ENCODE measurements at places on chromosomes 12 and 14. TPM values are rescaled to one million over a fixed set of nuclear protein-coding genes. Genes with fewer than 3 reads are reported as not detected.

DNA sequence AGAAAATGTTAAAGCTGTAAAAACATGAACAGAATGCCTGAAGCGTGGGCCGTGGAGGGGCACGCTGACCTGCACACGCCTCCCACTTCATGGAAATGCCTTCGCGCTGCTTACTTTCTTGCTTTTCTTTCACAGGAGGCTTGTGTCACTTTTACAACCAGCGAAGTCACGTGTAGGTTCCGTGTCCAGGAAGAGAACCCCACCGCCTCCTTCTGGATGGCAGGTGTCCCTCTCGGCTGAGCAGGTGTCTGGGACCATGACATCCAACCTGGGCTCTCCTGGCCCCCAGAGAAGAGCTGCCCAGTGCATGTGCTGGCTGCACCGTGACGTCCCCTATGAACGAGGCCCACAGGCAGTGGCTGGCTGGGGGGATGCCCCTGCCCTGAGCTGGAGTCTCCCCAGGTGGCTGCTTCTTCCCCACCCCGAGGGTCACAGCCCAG is 345.0 kb upstream of the SFSWAP start:
- no peak for DNase-seq

- DNase-seq: no peak
Observed at GRCh38 chr12:73629893-73630831, 907.5 kb upstream of the ATXN7L3B start.

Gene RNF212B
- total RNA-seq: 0.20 TPM

DNA sequence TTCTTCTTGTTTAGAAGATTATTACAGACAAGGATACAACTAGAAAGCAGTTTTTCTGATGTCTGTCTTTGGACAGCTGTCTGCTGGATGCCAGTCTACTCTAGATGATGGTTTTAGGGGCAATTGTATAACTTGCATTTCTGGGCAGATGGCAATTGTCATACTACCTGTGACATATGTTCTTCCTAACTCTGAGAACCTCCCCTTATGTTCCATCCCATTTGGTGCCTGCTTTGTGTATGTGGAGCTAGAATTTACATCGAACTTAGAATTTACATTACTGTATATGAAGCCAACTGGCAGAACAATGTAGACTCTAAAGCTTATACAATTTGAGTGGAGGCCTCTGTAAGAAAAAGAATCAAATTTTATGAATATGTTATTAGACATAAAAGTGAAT is 430.2 kb upstream of the SEL1L start:
- no peak for DNase-seq

GRCh38 chr14:81766321-81766915 is 232.8 kb upstream of the SEL1L start:
- no peak for DNase-seq

DNA sequence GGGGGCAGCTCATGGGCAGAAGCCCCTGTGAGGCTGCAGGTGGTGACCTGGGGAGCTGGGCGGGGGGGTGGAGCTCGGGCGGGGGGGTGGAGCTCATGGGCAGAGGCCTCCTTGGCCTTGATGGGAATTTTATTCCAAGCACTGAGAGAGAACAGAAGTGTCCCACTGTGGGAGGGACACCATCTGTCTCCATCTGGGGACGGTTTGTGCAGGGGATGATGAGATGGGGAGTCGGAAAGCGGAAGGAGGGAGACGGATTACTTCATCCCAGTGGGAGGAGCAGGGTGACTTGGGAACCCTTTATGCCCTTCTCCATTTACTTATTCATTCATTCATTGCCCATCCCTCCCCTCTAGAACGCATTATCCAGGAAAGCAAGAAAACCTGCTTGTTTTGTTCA is 304.7 kb downstream of the ADGRD1 start:
- DNase-seq: no peak

Gene PIK3C2G
- 38.8 TPM for total RNA-seq

GRCh38 chr12:53653595-53653994 is 22.3 kb downstream of the ATP5MC2 start:
- DNase-seq: no peak

DNA sequence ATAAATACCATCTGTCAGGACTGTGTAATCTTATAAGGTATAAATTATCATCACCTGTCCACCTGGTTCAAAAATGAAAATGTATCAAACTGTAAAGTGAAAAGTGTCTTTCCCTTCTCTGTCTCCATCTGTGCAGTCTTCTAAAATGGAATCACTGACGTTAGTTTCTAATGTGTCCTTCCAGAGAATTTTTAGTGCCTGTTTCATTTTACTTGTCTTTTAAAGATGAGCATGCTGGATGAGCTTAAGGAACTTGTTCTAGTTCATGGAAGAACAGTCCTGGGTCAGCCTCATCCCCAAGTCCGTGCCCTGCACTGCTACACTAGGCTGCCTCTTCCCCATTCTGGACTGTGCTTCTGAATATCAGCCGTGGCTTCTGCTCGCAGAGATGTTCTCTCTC is 5.4 kb upstream of the NT5DC3 start:
- no peak for DNase-seq

DNA sequence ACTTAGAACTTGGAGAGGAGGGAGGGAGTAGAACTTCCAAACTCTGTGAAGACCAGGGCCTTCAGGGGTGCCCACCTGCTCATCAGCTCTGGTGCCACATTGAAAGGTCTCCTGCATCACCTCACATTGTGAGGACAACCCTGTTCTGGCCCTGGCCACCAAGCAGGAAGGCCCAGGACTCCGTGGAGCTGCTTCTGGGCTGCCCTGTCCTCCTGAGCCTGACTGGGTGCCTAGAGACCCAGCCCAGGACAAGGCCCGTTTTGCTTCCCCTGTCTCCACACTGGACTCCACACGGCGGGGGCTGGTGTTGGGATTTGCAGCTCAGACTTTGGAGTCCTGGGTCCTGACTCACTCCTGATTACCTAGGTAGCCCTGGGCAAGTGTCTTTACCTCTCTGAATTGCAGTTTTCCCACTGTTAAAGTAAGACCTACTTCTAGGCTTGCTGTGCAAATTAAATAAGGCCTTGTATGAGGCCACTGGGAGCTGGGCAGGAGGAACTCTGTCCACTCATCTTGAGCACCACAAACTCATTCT is 12.5 kb upstream of the KRT82 start:
- no peak for DNase-seq

DNA sequence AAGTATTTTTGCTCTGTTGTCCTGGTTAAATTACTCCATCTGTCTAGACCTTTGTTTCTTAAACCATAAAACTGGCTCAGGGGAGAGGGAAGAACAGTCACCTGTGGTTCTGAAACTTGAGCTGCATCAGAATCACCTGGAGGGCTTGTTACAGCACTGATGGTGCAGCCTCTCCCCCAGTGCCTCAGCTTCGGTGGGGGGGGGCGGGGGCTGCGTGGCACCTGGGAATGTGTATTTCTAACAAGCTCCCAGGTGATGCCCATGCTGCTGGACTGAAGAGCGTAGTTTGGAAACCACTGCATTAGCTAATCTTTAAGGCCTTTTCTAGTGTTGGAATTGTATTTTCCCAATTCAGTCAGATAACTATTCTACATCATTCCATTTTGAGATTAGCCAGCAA is 42.7 kb downstream of the GPHB5 start:
- no peak for DNase-seq

GRCh38 chr12:82971584-82971983 is 284.9 kb downstream of the TMTC2 start:
- no peak for DNase-seq

GRCh38 chr12:11592484-11592883 is 57.0 kb upstream of the ETV6 start:
- DNase-seq: no peak

GRCh38 chr12:103833891-103834290 is 7.1 kb downstream of the NT5DC3 start:
- DNase-seq: no peak

DNA sequence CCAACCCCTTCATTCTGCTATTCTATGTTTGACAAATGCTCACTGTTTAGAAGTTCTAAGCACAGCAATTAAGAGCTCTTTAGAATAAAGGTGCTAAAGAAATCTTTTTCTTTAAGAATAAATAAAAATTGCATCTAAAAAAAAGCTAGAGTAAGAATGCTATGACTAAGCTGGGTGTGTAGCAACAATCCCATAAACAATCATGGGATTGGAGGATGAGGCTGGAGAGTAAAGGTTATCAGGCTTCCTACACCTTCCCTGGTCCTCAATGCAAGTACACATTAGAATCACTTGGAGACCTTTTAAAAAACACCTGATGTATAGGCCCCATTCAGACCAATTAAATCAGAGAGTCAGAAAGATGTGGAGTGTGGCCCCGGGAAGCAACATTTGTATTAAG is 88.3 kb downstream of the CIT start:
- DNase-seq: no peak

Gene CCDC177
- not detected for total RNA-seq

DNA sequence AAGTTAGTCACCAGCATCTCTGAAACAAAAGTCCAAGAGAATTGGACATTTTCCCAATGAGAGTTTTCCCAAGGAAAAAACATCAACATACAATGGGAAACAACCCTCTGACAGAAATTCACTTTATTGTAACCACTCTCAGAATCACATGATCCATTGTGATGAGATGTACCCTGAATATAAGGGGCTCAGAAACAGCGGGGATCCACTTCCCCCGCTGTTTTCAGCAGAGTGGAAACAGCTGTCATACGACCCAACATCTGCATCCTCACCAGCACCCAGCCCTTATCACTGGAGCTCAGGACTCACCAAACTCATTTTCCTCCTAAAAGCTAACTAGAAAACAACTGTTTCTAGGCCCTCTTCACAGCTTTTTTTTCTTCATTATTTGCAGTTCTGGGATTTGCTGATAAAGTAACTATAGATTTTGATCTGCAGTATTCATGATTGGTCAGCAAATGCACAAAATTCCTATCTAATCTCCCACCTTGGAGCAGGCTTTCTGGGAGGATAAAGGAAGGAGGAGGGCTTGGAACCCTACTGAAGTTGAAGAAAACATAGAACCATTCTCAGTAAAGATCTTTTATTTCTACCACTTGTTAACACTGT is 31.3 kb downstream of the CORO1C start:
- no peak for DNase-seq

Gene HCAR3
- total RNA-seq: not detected

- no peak for DNase-seq
Observed at GRCh38 chr12:93292731-93293566, 84.8 kb upstream of the NUDT4 start.

Gene EIF5
- total RNA-seq: 265 TPM

GRCh38 chr14:101224356-101225156 is 321.0 kb upstream of the RTL1 start:
- no peak for DNase-seq
